ENCODE measurements at places on chromosomes 11 and 22.

- no peak for DNase-seq
These were observed 99.9 kb downstream of the NECTIN1 start for GRCh38 chr11:119629085-119629484.

DNA sequence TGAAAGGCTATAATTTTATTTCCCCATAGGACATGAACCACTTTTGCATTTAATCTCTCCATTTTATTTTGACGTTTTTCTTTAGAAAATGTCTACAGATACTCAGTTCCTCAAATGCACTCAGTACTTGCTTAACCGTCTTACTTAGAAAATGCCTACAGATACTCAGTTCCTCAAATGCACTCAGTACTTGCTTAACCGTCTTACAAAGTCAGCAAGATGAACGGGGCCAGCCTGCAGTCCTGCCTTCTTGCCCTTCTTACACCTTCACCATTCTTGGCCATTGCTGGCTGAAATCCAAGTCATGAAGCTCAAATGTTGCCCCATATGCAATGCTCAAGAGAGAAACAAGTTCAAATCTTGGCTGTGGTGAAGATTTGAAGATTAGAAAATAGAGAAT lies 34.1 kb downstream of the CSNK2A3 start:
- no peak for DNase-seq

DNA sequence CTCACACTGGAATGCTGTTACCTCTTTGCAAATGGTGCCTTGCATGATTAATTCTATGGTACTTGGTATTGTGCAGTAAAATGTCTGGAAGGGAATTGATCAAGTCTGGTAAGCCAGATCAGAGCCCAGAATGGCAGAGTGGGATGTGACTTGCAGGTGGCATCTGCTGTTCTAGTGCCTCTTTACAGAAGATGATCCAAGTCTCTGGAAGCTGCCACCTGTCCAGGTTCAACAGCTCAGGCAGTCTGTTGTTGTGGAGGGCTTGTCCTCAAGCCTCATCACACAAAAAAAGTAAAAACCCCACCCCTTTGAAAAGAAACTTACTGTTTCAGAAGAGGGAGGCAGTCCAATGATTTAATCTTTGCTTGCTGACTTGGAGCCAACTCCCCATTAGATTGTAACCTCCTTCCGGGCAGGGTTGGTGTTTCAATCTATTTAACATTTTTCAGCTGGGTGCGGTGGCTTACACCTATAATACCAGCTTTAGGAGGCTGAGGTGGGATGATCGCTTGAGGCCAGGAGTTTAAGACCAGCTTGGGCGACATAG lies 17.1 kb downstream of the ZNRF3 start:
- DNase-seq = no peak

DNA sequence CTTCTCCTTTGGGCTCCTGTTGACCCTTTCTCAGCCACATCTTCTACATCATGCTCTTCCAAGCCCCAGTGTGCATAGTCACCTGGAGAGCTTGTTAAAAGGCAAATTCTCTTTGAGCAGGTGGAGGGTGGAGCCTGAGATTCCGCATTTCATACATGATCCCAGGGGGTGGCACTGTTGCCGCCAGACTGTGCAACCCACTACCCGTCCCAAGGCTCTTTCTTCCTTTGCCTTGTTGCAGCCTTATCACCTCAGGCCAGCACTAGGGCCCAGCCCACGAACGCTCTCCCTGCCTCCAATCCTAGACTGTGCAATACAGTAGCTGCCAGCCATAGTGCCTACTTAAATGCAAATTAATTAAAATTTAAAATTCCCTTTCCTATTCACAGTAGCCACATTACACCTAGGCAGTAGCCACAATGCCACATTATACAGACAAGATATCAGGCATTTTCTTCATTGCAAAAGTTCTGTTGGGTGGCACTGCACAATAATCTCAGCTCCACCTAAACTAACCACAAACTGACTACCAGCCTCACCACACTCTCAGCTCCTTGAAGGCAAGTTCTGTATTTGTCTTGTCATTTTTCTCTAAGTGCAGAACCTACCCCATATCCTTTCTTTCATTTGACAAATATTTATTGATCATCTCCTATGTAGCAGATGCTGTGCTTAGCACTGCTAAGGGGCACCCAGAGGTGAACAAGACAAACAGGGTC lies 4.6 kb upstream of the KCNJ5 start:
- no peak for DNase-seq

DNA sequence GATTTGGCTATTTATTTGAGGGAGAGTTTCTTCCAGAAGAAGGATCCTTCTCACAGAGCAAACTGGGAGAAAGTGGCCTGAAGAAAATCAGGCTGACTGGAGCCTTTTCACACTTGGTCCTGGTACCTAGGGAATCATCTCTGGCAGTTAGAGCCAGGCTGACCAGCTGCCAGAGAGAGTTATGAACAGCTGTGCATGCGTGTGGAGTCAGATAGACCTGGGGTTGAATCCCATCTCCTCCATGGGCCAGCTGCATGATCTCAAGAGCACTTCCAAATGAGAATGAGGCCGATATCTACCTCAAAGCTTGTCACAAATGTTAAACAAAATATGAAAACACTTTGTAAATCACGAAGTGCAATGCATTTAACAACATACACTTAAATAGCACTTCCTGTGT lies 390.0 kb downstream of the TENM4 start:
- no peak for DNase-seq

GRCh38 chr11:82268627-82269026 lies 465.0 kb downstream of the FAM181B start:
- no peak for DNase-seq

GRCh38 chr22:41908411-41909309 lies 6.2 kb downstream of the SHISA8 start:
- DNase-seq = no peak

- DNase-seq = no peak
These were observed 2.2 kb downstream of the CADM1 start for GRCh38 chr11:115501893-115502589.

DNA sequence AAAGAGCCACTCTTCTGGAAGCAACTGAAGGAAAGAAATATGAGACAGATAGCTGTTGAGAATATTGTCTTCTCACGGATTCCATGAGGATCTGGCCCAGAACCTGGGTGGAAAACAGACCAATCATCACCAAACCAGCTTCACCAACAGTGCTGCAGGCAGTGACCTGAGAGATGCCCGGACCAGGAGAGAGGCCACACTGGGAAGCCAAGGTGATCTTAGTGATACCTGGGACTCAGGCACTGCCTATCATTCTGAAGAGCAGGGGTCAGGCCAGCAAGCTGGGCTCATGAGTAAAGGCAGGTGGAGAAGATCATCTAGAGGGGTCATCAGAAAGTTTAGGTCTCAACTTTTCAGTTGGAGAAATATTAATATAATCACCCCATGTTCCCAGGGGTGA lies 595.8 kb upstream of the CADM1 start:
- no peak for DNase-seq

- no peak for DNase-seq
These were observed 840.2 kb upstream of the CNTN5 start for GRCh38 chr11:98180511-98180910.

DNA sequence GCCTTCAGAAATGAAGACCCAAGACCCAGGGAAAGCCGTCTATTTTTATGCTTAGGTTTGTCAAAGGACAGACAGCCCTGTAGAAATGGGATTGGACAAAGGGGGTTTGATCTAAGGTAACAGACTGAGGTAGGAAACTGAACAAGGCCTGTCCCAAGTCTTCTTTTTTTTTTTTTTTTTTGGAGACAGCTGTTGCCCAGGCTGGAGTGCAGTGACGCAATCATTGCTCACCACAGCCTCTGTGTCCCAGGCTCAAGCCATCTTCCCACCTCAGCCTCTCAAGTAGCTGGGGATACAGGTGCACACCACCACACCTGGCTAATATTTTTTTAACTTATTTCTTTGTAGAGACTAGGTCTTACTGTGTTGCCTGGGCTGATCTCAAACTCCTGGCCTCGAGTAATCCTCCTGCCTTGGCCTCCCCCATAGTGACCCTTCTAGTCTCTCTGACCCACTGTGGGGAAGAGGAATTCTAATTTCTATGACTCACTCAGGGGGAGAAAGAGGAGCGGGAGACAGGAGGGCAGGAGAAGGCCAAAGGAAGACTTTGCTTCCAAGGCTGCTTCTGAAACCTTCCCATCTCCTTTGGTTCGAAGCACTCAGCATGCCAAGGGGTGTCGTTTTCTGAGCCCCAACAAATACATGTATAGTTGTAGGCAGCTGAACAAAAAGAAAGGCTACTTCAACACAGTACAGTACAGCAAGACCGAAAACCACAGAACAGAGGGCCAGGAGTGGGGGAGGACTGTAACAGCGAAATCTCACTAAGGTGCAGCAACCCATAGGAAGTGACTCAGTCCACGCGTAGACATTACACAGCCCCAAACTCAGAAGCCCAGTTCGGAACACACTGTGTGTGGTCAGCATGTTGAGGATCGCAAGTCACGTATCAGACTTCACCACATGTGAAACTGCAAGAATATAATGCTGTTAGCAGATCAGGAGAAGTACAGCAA lies 872 bp downstream of the TMA7B start:
- DNase-seq = peak; percentile 54

DNA sequence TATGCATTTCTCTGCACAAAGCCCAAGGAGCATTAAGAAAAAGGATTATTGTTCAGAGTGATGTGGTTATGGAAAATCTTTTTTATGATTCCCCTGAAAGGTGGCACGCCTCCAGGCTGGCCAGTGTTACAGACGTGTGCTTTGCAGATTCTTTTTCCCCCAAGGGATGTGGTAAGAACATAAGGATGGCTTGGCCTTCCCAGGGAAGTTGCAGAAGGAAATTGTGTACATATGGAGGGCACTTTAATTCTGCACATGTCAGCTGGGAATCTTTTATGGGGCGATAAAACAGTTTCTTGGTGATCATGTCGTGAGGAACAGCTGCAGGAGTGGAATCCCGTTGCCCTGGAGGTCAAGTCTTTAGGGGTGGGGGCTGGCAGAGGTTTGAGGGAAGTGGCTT lies 9.7 kb downstream of the SMARCB1 start:
- no peak for DNase-seq

DNA sequence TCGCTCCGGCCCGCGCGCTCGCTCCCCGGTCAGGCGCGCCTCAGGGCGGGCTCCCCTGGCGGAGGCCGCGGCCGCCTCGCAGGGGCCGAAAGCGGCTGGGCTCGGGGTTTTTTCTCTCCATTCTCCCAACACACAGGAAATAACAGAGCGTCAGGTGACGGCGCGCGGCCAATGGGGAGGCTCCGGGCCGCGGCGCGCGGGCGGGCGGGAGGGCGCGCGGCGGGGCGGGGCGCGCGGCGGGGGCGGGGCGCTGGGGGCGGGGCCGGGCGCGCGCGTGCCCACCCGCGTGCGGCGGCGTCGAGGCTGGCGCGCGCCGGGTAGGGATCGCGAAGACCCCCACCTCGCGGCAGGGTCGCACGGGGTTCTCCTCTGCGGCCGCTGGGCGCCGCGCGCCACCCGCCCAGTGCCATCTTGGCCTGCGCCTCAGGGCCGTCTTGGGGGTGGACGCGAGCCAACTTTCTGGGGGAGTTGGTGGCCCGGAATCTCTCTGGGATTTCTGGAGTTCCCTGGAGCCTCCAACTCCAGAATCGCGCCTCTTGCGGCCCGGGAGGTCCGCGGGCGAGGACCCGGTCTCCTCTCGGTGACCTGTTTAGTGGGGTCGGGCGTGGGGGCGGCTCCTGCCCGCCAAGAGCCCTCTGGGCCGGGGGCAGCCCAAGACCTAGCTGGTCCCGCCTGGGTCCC lies at the start of gene TCF20:
TSS of gene TCF20 (minus strand) at position 144 of the 681 bp plus-strand sequence. CDS start 55,348 bp downstream, outside the sequence.
- peak; percentile 87 for DNase-seq

DNA sequence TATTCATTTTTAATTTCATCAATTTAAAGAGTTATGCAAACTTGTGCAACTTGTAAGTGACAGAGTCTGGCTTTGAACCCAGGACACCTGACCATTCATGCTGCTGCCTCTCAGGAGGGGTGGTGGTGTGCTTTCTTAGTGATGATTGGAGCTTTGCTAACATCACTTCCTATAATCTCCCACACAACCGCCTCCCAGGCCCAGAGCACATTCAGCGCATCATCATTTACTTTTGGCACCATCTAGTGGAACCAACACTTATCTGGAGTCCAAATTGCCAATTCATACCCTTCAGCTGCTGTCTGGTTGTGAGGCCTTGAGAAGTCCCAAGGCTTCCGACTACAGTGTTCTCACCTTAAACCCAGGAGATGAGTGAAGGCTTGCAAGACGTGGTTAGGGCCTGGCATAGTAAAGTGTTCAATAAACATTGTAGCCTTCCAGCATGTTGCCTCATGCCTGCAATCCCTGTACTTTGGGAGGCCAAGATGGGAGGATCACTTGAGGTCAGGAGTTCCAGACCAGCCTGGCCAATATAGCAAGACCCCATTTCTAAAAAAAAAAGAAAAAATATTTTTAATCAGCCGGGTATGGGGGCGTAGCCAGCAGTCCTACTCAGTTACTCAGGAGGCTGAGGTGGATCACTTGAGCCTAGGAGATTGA lies 1.1 kb upstream of the TTLL1 start:
- DNase-seq = no peak

DNA sequence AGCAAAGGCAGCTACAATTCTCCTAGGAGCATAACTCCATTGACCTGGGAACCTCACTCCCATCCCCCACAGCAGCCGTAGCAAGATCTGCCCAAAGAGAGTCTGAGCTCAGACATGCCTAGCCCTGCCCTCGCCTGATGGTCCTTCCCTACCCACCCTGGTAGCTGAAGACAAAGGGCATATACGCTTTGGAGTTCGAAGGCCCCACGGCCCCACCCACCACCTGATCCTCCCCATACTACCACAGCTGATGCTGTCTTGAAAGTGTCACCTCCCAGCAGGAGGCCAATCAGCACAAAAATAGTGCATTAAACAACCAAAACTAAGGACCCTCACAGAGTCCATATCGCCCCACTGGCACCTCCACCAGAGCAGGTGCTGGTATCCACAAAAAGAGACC lies 22.6 kb upstream of the GNAZ start:
- no peak for DNase-seq

- no peak for DNase-seq
These were observed 16.6 kb downstream of the TUG1 start for GRCh38 chr22:30985561-30986208.

- DNase-seq = no peak
These were observed 1.6 kb downstream of the SPON1 start for GRCh38 chr11:13963949-13964770.

- DNase-seq = no peak
These were observed 188.7 kb downstream of the MIAT start for GRCh38 chr22:26846076-26846475.

DNA sequence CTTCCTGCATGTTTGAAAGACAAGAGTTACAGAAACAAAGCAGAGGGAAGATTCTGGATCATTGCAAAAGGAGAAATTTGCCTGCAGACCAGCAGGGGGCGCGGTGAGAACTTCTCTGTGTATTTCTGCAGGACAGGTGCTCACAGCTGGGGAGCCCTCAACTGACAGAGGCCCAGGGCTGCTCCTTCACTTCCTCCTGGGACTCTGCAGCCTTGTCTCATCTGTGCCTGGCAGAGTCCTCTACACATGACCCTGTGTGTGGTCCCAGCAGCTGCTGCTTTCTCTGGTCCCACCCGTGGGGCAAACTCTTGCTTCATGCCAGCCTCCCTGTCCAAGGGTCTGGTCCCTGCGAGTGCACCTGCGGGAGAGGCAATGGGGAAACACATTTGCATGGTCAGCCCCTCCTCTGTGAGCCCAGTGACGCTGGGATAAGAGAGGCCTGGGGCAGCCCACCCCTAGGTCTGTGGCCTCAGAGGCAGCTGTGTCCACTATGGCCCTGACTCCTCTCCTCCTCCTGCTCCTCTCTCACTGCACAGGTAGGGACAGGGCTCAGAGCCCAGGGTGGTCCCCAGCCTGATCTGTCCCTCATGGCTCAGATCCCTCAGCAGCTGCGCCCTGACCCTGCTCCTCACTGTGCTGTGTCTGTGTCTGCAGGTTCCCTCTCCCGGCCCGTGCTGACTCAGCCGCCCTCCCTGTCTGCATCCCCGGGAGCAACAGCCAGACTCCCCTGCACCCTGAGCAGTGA lies 43.2 kb upstream of the VPREB1 start:
- peak; percentile 44 for DNase-seq
